Endodermal cell (in vitro differentiated cells): ENCODE measurements at places on chromosomes 13 and 19. TPM values are rescaled to one million over a fixed set of nuclear protein-coding genes. Genes with fewer than 3 reads are reported as not detected.

DNA sequence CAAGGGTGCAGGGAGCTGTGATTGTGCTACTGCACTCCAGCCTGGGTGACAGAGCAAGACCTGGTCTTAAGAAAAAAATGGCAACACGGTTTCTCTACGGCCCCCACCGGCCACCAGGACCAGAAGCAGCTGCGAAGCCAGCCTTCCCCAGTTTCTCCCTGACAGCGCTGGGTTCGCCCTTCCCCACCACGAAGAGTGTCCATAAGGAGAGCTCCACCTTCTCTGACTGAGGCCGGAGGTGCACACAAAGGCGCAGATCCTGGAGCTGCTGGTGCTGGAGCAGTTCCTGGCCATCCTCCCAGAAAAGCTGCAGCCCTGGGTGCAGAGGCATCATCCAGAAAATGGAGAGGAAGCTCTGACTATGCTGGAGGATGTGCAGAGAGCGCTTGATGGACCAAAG is 52.2 kb upstream of the ZNF599 start:
- no peak overlapping the region for H3K4me3 ChIP-seq
- no peaks in the 10 kb centered on the region for H3K36me3 ChIP-seq
- DNase-seq: no peak
- H3K27me3 ChIP-seq: no peaks in the 10 kb centered on the region
- no peaks in the 10 kb centered on the region for H3K4me1 ChIP-seq
- no peak overlapping the region for H3K27ac ChIP-seq

DNA sequence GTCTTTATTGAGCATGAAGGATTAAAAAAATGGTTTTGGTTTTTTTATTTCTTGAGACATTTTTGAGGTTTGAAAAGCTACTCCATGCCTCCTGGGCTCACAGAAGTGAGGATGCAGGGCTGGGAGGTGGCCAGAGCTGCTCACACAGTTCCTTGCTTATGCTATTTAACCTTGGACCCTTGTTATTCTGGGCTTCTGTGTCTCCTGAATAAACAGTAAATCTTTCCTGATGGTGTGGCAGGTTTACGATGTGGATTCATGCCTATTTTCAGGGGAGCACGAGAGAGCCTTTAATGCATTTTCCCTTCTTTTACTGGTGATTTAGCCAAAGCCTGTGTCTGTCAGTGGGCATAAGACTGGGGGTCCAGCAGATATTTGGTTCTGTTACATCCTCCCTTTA is 34.3 kb upstream of the PCDH8 start:
- peaks cover 9% of the 10 kb centered on the region for H3K4me1 ChIP-seq
- H3K27me3 ChIP-seq: peaks cover 57% of the 10 kb centered on the region
- no peak overlapping the region for H3K4me3 ChIP-seq
- H3K27ac ChIP-seq: no peak overlapping the region

- H3K27ac ChIP-seq: no peak overlapping the region
- peaks cover 64% of the 10 kb centered on the region for H3K27me3 ChIP-seq
Observed at GRCh38 chr19:12983542-12984142, 11.6 kb upstream of the NFIX start.

GRCh38 chr13:51974482-51974881 is 36.8 kb downstream of the ATP7B start:
- DNase-seq: no peak
- H3K27ac ChIP-seq: no peak overlapping the region
- H3K27me3 ChIP-seq: no peaks in the 10 kb centered on the region
- H3K4me3 ChIP-seq: no peak overlapping the region
- H3K36me3 ChIP-seq: no peaks in the 10 kb centered on the region

- DNase-seq: no peak
- no peaks in the 10 kb centered on the region for H3K4me1 ChIP-seq
- H3K4me3 ChIP-seq: no peak overlapping the region
- no peaks in the 10 kb centered on the region for H3K36me3 ChIP-seq
- H3K27ac ChIP-seq: no peak overlapping the region
Observed at GRCh38 chr19:35107545-35107944, 8.1 kb upstream of the FXYD3 start.

GRCh38 chr13:23570099-23570920 is at the start of gene TNFRSF19:
Gene TNFRSF19, plus strand, starts transcription at chr13:23570412. Its CDS starts 19,772 bp downstream, at chr13:23590184.
- no peaks in the 10 kb centered on the region for H3K36me3 ChIP-seq
- DNase-seq: peak; percentile 63
- H3K4me1 ChIP-seq: peaks cover 12% of the 10 kb centered on the region
- H3K27ac ChIP-seq: peak within 1 kb of the TSS; percentile 92
- H3K27me3 ChIP-seq: no peaks in the 10 kb centered on the region
- H3K4me3 ChIP-seq: peak within 1 kb of the TSS; percentile 29

- H3K4me1 ChIP-seq: no peaks in the 10 kb centered on the region
- H3K4me3 ChIP-seq: no peak overlapping the region
- no peak overlapping the region for H3K27ac ChIP-seq
- H3K27me3 ChIP-seq: peaks cover 10% of the 10 kb centered on the region
Observed at GRCh38 chr13:33624740-33625139, 193.2 kb upstream of the RFC3 start.

GRCh38 chr19:7910321-7911161 is 4.1 kb upstream of the TGFBR3L start:
- peaks cover 30% of the 10 kb centered on the region for H3K36me3 ChIP-seq
- no peak overlapping the region for H3K27ac ChIP-seq
- no peak for DNase-seq

DNA sequence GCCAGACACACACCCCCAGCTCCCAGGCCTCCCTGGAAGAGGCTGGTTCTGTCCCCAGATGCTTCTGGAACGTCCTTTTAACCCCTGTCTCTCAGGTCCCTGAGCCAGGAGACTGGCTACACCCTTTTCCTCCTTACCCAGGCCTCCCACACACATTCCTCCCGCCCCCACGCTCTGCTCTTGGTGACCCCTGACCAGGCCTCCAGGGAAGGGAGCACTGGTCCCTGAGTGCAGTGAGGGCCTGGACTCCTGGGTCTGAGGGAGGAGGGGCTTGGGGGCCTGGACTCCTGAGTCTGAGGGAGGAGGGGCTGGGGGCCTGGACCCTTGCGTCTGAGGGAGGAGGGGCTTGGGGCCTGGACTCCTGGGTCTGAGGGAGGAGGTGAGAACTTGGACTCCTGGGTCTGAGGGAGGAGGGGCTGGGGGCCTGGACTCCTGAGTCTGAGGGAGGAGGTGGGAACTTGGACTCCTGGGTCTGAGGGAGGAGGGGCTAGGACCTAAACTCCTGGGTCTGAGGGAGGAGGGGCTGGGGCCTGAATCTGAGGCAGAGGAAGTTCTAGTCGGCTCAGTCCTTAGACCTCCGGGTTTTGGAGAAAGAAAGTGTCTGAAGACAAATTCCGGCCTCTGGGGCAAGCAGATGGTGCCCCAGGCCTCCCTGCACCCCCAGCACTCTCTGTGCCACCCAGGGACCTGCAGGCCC is 527 bp downstream of the KLK6 start:
- no peaks in the 10 kb centered on the region for H3K36me3 ChIP-seq
- no peaks in the 10 kb centered on the region for H3K27me3 ChIP-seq
- no peak overlapping the region for H3K4me3 ChIP-seq
- DNase-seq: no peak
- no peak overlapping the region for H3K27ac ChIP-seq
- no peaks in the 10 kb centered on the region for H3K4me1 ChIP-seq

GRCh38 chr13:49220036-49220855 is at the start of gene MLNR:
Gene MLNR, plus strand, starts transcription at chr13:49220338. Its CDS starts 0 bp downstream, at chr13:49220338.
- H3K4me1 ChIP-seq: no peaks in the 10 kb centered on the region
- peak within 1 kb of the TSS; percentile 52 for H3K4me3 ChIP-seq
- DNase-seq: peak; percentile 91
- H3K36me3 ChIP-seq: no peaks in the 10 kb centered on the region

DNA sequence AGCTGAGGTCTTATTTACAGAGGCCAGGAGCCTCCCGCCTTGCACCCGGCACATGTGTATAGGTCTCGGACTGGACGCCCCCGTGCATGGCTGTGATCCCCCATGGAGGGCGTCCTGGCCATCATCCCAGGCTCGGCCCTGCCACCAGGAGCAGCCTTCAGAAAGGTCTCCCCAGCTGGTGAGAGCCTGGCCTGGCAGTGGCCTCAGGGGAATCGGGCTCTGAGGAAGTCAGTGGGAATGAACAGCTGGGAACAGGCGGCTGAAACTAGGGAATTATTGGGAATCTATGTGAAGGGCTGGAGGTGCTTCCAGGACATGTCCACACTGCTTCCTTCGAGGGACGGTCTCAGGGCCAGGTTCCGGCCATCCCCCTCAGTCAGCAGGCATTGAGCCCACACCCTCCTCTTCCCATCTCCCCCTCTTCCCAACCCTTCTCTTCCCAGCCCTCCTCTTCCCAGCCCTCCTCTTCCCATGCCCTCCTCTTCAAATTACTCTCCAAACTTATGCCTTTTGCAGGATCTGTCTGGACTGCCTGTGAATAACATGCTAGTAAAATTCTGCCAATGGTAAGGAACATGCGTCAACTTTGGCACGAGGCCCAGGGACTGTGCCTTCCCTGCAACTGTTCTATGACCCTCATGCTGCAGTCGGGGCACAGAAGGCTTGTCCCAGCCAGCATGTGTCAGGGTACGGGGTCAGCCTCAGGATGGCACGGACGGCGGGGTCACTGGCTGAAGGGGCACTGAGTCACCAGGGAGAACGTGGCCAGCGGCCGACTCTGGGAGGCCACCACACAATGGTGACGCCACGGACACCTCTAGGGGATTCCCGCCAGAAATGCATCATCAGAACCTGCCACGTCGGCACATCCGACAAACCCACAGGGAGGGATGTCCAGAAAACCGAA is 24.2 kb upstream of the C13orf46 start:
- H3K27ac ChIP-seq: no peak overlapping the region
- no peaks in the 10 kb centered on the region for H3K36me3 ChIP-seq
- no peak overlapping the region for H3K4me3 ChIP-seq

DNA sequence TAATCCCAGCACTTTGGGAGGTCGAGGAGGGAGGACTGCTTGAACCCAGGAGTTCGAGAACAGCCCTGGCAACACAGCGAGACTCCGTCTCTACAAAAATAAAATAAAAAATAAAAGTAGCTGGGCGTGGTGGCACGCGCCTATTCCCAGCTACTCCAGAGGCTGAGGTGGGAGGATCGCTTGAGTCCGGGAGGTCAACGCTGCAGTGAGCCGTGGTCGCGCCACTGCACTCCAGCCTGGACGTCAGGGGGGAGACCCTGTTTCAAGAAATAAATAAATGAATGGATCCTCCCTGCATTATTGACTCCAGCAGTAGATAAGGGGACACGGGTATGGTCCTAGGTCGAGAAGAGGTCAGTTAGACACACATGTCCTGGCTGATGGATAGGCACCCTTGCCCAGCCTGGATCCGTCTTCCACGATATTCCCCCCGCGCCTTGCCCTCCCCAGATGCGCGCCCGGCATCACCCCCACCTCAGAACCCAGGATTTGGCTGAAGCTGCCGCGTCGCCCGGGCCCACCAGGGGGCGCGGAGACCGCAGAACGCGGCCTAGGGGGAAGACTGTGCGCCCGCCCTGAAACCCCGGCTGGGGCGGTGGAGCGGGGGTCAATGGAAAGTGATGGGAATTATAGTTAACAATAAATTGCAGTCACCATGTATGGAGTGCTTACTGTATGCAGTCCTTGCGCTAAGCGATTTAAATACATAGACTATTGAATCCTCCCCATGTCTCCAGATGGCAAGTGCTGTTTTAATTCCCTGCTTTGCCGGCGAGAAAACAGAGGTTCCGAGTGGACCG is 2.1 kb upstream of the HOOK2 start:
- DNase-seq: peak; percentile 94
- no peak overlapping the region for H3K27ac ChIP-seq
- no peaks in the 10 kb centered on the region for H3K4me1 ChIP-seq
- H3K36me3 ChIP-seq: no peaks in the 10 kb centered on the region
- H3K4me3 ChIP-seq: peak overlapping the region; percentile 82
- H3K27me3 ChIP-seq: no peaks in the 10 kb centered on the region

GRCh38 chr13:100392709-100393630 is 195.6 kb downstream of the GGACT start:
- H3K4me3 ChIP-seq: no peak overlapping the region
- peak; percentile 85 for DNase-seq
- H3K4me1 ChIP-seq: no peaks in the 10 kb centered on the region

- no peaks in the 10 kb centered on the region for H3K27me3 ChIP-seq
- H3K36me3 ChIP-seq: no peaks in the 10 kb centered on the region
- DNase-seq: no peak
- no peak overlapping the region for H3K4me3 ChIP-seq
- H3K4me1 ChIP-seq: no peaks in the 10 kb centered on the region
Observed at GRCh38 chr13:31437975-31438374, 238.2 kb downstream of the B3GLCT start.

DNA sequence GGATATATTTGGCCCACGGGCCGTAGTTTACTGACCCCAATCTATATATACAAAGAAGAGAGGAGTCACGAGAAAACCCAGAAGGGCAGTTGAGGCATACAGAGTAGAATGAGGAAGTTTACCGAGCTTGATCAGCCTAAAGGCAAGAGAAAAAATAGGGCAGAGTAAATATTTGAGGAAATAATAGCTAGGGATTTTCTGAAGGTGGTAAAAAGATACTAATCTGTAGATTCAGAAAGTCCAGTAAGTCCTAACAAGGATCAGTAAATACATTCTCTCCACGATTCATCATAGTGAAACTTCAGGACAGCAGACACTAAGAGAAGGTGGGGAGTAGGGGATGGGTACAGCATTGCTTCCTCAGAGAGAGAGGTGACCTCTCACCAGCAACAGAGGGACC is 248.1 kb downstream of the ATP8A2 start:
- H3K4me1 ChIP-seq: no peaks in the 10 kb centered on the region
- H3K4me3 ChIP-seq: no peak overlapping the region
- no peaks in the 10 kb centered on the region for H3K36me3 ChIP-seq
- H3K27me3 ChIP-seq: no peaks in the 10 kb centered on the region

DNA sequence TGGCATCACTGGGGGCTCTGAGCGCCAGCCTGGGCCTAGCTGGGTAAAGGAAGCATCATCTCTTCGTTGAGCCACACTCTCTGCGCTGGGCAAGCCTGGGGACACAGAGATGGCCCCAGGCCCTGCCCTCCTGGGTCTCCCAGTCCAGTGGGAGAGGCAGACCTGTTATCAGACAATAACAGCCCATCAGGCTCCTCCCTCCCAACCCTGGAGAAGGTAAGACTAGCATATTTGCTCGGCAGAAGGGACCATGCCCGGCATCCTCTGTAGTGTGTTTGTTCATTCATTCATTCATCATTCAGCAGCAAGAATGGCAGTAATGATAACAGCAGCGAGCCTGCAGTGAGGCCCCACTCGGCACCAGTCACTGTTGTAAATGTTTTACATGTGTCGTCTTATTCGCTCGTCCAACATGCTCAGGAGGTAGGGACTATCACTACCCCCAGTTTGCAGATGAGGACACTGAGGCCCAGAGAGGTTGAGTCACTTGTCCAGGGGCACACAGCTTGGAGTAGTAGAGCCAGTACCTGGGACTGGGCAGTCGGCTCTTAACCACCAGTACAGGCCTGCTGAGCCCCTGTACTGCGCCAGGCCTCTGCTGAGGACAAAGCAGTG is 33.2 kb downstream of the PAK4 start:
- H3K36me3 ChIP-seq: peaks cover 4% of the 10 kb centered on the region
- H3K27me3 ChIP-seq: no peaks in the 10 kb centered on the region
- DNase-seq: no peak
- H3K4me1 ChIP-seq: no peaks in the 10 kb centered on the region
- no peak overlapping the region for H3K27ac ChIP-seq
- H3K4me3 ChIP-seq: no peak overlapping the region

GRCh38 chr19:29576761-29577648 is 29.1 kb upstream of the POP4 start:
- no peaks in the 10 kb centered on the region for H3K36me3 ChIP-seq
- no peak overlapping the region for H3K27ac ChIP-seq
- H3K27me3 ChIP-seq: peaks cover 30% of the 10 kb centered on the region
- H3K4me3 ChIP-seq: no peak overlapping the region
- H3K4me1 ChIP-seq: peaks cover 11% of the 10 kb centered on the region

The NXNL1 gene
- total RNA-seq: not detected in 3 replicates

The GNA15 gene
- not detected in 3 replicates for total RNA-seq

The C19orf38 gene
- total RNA-seq: not detected in 3 replicates

The C19orf73 gene
- total RNA-seq: 1.9 and 2.1 TPM in 2 replicates

The FFAR3 gene
- total RNA-seq: not detected in 2 replicates

The LYPD3 gene
- total RNA-seq: 0.50 and 0.51 TPM in 2 replicates

The ZNF625 gene
- total RNA-seq: 40.0 to 50.0 TPM (median 47.1 TPM) in 3 replicates

The SIGLEC8 gene
- not detected in 3 replicates for total RNA-seq

The SIGLEC12 gene
- total RNA-seq: not detected in 2 replicates

The CRX gene
- 0.66 and 0.72 TPM in 2 replicates for total RNA-seq

The LILRB2 gene
- not detected in 3 replicates for total RNA-seq

The ZNF529 gene
- 16.6 and 20.4 TPM in 2 replicates for total RNA-seq
